ENCODE measurements at places on chromosomes 7 and 10.

DNA sequence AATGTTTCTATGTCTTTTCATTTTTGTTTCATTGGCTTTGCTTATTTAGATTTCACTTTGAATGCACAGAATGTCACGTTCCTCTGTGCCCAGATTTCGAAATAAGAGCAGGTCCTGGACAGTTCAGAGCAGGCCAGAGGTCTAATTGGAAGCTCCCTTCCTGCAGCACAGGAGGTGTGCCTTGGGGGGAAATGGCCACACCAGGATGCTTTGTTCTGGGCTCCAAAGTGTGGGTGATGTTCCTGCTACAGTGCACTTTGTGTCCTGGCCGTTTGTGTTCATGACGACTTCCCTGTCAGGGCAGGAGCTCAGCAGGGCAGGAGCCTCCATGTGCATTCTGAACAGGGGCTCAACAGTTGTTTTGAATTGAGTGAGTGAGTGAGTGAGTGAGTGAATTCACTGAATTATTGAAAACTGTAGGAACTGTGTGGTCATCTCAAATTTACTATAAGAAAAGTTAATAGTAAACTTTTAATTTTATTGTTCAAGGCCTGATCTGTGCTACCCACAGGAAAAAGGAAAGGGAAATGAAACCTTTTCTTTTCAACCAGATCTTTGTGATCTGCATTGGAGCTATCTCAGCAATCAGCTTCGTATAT is 109.5 kb upstream of the GJD4 start:
- DNase-seq: no peak

- DNase-seq: no peak
These were observed 29.1 kb downstream of the CELF2 start for GRCh38 chr10:11046776-11047160.

GRCh38 chr10:58237014-58237834 is 30.5 kb downstream of the IPMK start:
- DNase-seq: no peak

GRCh38 chr7:131431289-131431688 is 103.6 kb downstream of the MKLN1 start:
- no peak for DNase-seq

GRCh38 chr10:74067373-74068352 is 69.7 kb downstream of the VCL start:
- no peak for DNase-seq

GRCh38 chr10:84188815-84189214 is 5.5 kb upstream of the CDHR1 start:
- DNase-seq: no peak

- no peak for DNase-seq
These were observed 34.2 kb downstream of the ACTA2 start for GRCh38 chr10:88918191-88918905.

GRCh38 chr7:115146148-115146547 is 224.3 kb downstream of the MDFIC start:
- DNase-seq: no peak

- no peak for DNase-seq
These were observed 651.5 kb downstream of the LRMDA start for GRCh38 chr10:76082956-76083355.

DNA sequence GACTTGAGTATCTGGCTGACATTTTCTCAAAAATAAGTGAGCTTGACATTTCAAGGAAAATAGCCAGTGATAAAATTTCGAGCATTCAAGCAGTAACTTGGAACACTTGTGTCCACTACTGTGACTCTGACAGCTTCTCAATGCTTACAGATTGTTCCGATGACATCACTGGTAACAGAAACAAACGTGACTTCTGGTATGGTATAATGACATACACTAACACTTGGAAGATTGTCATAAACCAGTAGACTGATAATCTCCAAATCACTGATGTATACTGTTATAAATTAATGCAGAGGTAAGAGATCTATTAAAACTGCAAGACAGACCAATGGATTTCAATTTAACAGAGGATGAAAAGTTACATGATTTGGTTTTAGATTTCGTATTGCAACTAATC is 6.5 kb downstream of the MINDY3 start:
- DNase-seq: no peak

GRCh38 chr10:87578160-87578841 is 73.6 kb downstream of the MINPP1 start:
- DNase-seq: no peak

GRCh38 chr10:127175357-127176110 is 20.9 kb downstream of the INSYN2A start:
- no peak for DNase-seq

- DNase-seq: no peak
These were observed 61.1 kb downstream of the PLXNA4 start for GRCh38 chr7:132515181-132515580.

DNA sequence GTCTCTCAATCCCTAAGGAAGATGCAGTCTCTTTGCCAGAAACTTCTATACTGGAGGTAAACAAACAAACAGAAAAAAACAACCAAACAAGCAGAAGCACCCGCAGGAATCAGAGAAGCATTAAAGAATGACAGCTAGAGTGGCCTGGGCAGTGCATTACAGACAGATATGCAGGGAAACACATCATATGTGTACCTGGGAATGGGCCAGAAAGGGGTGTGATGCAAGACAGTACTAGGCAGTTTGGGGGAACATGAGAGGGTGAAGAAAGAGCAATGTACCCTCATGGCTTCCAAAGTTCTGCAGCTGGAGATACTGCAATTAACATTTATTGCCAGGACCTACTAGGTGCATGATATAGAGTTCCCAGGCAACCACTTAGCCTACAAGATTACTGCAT is 177.3 kb downstream of the TMEM178B start:
- DNase-seq: no peak

DNA sequence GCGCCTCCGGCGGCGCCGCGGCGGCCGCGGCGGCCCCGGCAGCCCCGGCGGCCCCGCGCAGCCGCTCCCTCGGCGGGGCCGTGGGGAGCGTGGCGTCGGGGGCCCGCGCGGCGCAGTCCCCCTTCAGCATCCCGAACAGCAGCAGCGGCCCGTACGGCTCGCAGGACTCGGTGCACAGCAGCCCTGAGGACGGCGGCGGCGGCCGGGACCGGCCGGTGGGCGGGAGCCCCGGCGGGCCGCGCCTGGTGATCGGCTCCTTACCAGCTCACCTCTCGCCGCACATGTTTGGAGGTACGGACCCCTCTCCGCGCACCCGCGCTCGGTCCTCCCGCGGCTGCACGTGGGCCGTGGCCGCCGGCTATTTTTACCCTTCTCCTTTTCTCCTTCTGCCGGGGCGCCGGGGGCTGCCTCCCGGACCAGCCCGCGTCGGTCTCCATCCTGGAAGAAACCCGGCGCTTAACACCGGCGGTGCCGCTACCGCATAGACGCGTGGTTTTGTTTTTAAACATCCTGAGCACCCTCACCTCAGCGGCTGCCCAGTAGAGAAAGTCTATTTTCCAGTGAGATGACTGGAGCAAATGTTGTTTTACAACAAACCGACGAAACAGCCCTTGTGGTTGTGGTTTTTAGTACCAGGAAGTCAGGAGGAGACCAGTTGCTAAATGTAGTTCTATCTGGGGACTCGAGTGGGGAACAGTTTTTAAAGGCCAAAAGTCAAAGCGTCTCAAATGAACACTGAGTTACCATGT is 1.3 kb downstream of the ZNRF2 start:
- peak; percentile 52 for DNase-seq

GRCh38 chr10:28305553-28305952 is 2.7 kb upstream of the MPP7 start:
- no peak for DNase-seq

DNA sequence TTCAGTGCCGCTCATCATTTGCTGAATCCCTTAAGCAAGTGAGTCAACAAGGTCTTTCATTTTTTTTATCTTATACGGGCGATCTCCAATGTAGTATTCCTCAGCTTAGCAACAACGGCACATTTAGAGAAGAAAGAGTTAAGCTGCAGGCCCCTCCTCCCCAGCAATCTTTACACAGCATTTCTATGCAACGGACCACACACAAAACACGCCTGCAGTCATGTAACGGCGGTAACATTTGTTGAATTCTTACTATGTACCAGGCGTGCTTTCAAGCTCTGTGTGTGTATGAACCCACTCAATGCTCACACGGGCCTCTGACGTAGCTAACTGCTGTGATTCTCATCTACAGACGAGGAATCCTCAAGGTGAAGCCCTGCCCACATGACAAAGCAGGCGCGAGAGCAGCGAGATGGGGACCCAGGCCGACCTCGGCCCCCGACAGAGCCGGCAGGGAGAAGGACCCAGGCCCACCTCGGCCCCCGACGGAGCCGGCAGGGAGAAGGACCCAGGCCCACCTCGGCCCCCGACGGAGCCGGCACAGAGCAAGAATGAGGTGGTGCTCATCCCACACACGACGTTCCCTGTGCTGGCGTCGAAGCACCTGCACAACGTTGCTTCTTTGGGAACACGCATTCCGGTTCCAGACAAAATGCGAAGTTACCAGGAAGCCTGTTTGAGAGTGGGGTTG is 240.7 kb downstream of the ZMYND11 start:
- no peak for DNase-seq

DNA sequence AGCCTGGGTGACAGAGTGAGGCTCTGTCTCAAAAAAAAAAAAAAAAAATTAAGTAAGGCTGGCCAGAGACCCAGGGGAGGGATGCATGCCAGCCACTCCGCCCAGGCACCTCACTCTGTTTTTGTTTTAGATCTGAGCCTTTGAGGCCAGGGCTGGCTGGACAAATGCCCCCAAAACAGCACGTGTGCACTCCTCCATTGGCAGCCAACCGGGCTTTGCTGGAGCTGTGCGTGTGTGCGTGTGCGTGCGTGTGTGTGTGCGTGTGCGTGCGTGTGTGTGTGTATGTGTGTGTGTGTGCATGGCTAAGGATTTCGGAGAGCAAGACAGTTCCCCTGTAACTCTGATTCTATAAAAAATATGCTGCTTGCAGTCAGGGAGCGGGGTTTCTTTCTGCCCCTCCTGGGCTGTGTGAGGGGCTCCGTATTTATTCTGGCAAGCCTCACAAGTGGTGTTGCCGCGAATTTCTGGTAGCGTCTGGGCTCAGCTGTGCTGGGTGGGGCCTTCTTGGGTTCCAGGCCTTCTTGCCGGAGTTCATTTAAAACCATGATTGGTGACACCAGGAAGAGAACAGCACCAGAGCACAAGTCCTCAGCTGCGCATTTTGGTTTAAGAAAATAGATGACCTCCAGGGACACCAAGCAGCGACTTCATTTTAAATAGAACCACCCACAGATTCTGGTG is 28.1 kb upstream of the UNCX start:
- DNase-seq: no peak

DNA sequence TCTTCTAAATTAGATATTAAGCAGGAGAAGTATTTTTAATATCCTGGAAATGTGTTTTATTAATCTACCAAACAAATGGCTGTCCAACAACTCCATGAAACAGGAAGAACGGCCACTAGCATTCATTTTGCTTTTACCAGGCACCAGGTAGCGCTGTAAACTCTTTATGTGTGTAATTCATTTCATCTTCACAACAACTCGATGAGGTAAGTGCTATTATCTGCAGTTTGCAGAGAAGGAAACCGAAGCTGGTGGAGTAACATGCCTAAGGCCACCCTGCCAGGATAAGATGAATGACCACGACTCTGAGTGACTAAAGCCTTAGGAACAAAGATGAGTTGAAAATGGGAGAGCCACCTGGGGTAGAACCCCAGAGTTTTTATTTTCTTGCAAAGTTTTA is 101.2 kb downstream of the KIAA1217 start:
- no peak for DNase-seq

GRCh38 chr7:55970561-55970960 is 6.2 kb downstream of the NIPSNAP2 start:
- DNase-seq: no peak

GRCh38 chr7:80593869-80594586 is 44.4 kb upstream of the CD36 start:
- DNase-seq: no peak

DNA sequence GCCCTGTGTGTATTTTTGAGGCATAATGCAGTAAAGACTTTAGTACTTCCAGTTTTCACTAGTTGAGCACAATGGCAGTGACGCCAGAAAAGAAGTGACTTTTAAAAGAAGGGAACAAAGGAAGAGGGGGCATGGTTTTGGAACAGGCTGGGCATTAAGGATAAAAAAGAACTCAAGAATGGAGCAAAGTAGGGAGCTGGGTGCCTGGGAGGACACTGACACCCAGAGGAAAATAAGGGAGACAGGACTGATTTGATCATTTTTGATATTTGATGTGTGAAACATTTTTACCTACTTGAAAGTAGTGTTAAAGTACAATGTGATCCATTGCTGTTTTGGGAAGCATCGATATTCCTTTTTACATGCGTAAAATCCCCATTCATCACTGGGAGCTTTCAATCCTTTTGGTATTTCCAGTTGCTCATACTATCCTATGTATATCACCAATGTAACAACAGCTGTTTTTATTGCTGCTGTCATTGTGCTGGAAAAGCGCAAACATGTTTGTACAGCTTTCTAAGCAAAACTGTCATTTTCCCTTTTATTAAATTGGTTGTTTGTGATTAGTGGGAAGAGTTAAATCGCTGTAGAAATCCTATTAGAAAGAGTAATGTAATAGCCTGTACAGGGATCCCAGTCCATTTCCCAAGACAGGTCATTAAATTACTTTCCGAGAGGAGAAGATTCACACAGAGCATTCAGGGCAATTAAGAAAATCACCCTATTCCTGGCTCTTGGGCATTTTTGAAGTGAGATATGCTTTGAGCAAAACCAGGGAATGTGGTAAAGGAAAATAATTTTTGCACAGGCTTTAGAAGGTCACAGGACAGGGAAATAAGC is 85.2 kb downstream of the ADAM12 start:
- DNase-seq: no peak

GRCh38 chr7:138029126-138029525 is 27.2 kb upstream of the CREB3L2 start:
- no peak for DNase-seq

GRCh38 chr7:134018306-134018705 is 108.8 kb upstream of the LRGUK start:
- DNase-seq: no peak

GRCh38 chr7:147859486-147859885 is 731.1 kb upstream of the C7orf33 start:
- DNase-seq: no peak

- DNase-seq: no peak
These were observed 58.7 kb downstream of the CABCOCO1 start for GRCh38 chr10:61721431-61721830.

DNA sequence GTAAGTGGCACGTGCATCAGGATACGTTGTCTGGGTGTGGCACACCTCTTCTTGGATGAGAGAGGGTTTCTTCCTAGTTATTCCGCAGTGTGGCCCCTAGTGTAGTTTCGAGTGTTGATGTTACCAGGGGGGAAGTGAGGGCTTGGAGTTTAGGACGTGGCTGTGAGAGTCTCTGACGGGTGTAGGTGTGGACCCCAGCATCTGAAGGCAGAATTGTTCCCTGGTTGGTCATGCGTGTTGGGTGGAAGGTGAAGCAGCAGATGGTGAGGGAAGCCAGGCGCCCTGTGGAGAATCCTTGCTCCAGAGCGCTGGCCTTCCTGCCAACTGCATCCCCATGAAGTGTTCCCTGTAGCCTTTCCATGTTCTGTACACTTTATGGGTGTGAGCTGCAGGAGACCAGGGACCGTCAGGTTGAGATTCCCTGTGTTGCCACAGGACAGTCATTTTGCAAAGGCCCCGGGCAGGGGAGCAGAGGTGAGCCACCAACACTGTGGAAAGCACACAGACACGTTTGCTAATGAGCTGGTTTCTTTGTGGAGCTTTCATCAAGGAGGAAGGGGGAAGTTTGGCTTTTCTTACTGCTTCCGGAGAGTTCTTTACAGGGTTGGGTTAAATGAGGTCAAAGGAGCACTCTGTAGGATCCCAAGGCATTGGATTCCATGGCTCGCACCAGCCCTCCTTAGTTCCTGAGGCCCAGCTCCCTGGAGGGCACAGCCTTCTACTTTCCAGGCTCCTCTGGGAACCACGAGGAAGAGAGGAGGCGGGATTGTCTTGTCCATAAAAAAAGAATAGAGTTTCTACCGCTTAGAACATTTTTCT is 32.0 kb downstream of the TSPAN14 start:
- no peak for DNase-seq

All from stimulated activated CD4-positive, alpha-beta T cell treated with anti-CD3 and anti-CD28 coated beads, Interleukin-2, amount 100 ng/mL, for 48 hours (primary cell).